ENCODE measurements at places on chromosomes 13 and 19.
A peak's percentile ranks its signal among the peaks of the same experiment; 100 is the strongest.

- no peak for DNase-seq
These were observed 43.3 kb downstream of the TNFSF11 start for GRCh38 chr13:42617221-42617620.

DNA sequence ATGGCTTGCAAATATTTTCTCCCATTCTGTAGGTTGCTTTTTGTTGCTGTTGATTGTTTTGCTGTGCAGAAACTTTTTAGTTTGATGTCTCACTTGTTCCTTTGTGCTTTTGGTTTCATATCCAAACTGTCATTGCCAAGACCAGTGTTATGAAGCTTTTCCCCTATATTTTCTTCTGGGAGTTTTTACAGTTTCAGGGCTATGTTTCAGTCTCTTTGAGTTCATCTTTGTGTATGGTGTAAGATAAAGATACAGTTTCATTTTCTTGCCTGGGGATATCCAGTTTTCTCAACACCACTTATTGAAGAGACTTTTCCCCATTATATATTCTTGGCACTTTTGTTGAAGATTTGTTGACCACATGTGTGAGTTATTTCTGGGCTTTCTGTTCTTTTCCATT is 139.9 kb downstream of the MRPL57 start:
- DNase-seq, result no peak

GRCh38 chr13:97506511-97506910 is 72.5 kb downstream of the RAP2A start:
- DNase-seq, result no peak

GRCh38 chr19:41993612-41994483 is at the start of gene ATP1A3:
ATP1A3 (minus strand) TSS chr19:41994230; CDS start chr19:41994076, 154 bp downstream.
- DNase-seq, result peak; percentile 14

GRCh38 chr19:38665219-38665931 is 17.9 kb downstream of the ACTN4 start:
- no peak for DNase-seq

DNA sequence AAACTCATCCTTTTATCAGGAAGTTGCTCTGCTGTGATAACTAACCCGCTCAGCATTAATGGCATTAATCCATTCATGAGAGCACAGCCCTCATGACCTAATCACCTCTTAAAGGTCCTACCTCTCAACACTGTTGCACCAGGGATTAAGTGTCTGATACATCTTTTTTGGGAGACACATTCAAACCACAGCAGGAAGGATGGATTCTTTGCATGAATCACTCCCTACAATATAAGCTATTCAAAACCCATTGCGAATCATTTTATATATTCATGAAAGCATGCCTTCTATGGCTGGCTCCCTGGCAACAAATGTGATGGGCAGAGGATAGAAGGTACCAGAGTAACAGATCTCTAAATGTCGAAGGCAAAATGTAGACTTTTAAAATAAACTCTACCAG is 27.6 kb downstream of the ARL11 start:
- no peak for DNase-seq

DNA sequence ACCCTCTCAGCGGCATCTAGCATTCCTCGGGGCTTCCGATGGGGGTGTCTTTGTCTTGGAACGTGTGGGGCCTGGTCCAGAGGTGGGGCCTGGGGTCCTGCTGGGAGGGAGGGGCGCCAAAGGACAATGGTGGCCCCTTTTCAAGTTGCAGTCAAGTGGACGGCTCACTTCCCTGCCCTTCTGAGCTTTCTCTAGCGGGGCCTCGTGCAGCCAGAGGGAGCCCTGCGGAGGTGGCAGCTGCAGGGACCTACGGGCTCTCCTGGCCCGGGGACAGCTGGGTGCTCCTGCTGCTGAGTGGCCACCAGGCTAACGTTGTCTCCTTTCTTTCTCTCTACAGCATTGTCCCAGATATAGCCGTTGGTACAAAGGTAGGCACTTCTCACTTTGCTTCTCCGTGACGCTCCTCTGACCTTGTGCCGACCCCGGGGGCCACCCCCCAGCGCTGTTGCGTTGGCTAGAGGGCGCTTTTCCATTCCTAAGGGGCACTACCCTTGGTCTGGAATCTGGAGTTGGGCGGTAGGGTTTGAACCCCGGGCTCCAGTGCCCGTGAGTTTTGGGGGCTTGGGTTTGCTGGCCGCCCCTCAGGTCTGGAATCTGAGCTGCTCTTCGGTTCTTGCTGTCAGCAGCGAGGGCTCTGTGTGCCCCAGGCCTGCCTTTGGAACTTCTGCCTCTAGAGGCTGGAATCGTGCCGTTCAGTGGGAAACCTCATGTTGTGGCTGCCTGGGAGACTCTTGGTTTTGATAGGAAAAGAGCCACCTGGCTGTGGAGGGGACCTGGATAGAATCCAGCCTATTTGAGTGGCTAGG is 2.0 kb downstream of the PTBP1 start:
- DNase-seq, result no peak
